ENCODE measurements at places on chromosomes 1 and 21. TPM values are rescaled to one million over a fixed set of nuclear protein-coding genes. Genes with fewer than 3 reads are reported as not detected.
A peak's percentile ranks its signal among the peaks of the same experiment; 100 is the strongest.

DNA sequence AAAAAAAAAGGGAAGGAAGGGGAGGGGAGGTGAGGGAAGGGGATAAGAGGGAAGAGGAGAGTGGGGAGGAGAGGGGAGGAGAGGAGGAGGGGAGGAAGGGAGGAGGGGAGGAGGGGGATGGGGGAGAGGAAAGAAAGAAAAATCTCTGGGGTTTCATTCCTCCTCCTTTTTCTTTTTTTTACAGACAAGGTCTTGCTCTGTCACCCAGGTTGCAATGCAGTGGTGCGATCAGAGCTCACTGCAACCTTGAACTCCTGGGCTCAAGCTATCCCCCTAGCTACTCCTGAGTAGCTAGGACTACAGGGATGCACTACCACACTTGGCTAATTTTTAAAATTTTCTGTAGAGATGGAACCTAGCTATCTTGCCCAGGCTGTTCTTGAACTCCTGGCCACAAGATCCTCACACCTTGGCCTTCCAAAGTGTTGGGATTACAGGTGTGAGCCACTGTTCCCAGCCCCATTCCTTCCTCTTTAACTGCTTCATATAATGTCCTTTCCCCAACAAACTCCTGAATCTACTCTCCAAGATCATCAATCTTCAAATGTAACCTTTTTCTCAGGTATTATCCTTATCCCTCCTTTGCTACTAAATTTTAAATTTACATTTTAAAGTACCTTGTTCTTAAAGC lies 23.2 kb downstream of the GON4L start:
- H3K4me3 ChIP-seq: no peak overlapping the region
- no peak for DNase-seq
- H3K27me3 ChIP-seq: no peaks in the 10 kb centered on the region
- H3K27ac ChIP-seq: no peak overlapping the region
- H3K4me1 ChIP-seq: no peaks in the 10 kb centered on the region

Gene AK4
- total RNA-seq: 25.6 TPM

DNA sequence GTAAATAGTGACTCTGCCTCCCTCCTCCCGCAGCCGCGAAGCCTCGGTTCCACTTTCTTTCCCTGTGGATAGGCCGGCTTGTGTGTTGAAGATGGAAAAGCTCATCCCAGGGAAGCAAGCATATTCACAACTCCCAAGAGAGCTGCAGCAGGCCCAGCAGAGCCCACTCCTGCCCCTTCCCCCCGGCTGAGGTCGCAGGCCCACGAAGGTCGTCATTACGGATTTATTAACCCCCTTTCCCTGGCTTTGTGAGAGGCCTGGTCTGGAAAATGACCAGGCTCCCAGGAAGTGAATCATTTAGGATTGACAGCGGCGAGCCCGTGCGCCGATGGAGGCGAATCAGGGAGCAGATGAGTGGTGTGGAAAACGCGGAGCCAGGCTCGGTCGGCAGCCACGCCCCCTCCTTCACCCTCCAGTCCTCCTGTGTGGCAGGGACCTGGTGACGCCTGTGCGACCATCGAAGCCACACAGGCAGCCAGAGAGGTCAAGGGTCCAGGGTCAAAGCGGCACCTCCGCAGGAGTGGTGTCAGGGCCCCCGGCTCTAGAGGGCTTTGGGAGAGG lies 93.4 kb downstream of the PRDM16 start:
- H3K36me3 ChIP-seq: no peaks in the 10 kb centered on the region
- no peak overlapping the region for H3K27ac ChIP-seq
- H3K27me3 ChIP-seq: no peaks in the 10 kb centered on the region
- no peak overlapping the region for H3K4me3 ChIP-seq
- no peak for DNase-seq
- no peaks in the 10 kb centered on the region for H3K4me1 ChIP-seq

DNA sequence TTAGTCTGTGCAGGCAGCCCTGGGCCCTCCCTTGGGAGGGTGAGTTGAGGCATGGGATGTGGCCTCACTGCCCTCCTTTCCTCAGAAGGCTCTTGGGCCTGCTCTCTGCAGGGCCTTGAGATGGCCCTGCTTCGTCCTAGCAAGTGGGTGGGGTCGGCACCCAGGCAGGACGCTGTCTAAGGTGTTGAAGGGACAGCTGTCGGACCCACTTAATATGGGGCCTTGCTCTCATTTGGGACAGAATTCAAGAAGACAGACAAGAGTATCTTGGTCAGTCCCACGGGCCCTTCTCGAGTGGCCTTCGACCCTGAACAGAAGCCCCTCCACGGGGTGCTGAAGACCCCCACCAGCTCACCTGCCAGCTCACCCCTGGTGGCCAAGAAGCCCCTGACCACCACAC lies 26.0 kb upstream of the PDXK start:
- no peak for DNase-seq
- no peak overlapping the region for H3K4me3 ChIP-seq
- H3K27ac ChIP-seq: no peak overlapping the region
- H3K27me3 ChIP-seq: no peaks in the 10 kb centered on the region
- H3K4me1 ChIP-seq: no peaks in the 10 kb centered on the region

- peaks cover 31% of the 10 kb centered on the region for H3K4me1 ChIP-seq
- no peak overlapping the region for H3K27ac ChIP-seq
- H3K27me3 ChIP-seq: no peaks in the 10 kb centered on the region
Observed at GRCh38 chr1:25691211-25691610, 74.6 kb downstream of the MAN1C1 start.

DNA sequence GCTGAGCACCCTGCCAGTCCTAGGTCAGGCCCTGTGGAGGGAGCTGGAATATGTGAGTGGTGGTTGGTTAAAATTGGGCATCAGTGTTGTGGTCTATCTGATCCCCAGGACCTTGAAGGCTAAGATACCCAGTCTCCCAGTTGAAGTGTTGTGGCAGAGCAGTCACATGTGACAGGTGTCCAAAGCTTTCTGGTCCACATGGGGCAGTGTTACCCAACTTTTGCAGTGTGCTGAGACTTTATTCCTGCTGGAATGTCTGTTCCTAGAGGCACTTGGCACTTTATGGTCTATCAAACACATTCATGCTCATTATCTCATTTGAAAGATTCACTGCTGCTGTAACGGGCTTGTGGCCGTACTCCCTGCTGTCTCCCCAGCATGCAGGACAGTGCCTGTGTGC lies 21.0 kb upstream of the LORICRIN start:
- no peak overlapping the region for H3K4me3 ChIP-seq
- no peaks in the 10 kb centered on the region for H3K4me1 ChIP-seq
- no peaks in the 10 kb centered on the region for H3K27me3 ChIP-seq
- H3K27ac ChIP-seq: no peak overlapping the region
- H3K36me3 ChIP-seq: no peaks in the 10 kb centered on the region

GRCh38 chr1:58780411-58780810 lies 3.4 kb downstream of the JUN start:
- H3K27ac ChIP-seq: no peak overlapping the region
- H3K36me3 ChIP-seq: no peaks in the 10 kb centered on the region
- no peaks in the 10 kb centered on the region for H3K27me3 ChIP-seq
- H3K4me3 ChIP-seq: peak overlapping the region; percentile 89
- no peak for DNase-seq

DNA sequence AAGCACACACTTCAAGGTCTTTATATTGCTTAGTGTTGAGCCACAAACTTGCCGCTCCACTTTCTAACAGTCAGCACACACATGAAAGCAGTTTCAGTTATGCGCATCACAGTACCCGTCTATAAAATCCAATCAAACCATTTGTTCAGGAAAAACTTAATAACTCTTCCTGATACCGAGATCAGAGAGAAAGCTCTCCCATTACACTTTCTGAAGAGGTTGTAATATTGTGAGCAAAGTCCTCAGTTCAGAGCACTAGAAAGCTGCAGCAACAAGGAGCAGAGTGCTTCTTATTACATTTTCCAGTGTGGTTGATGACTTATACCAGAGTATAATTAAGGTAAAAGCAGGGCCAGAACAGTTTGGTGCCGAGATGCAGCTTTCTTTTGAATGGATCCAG lies 102.8 kb upstream of the F3 start:
- DNase-seq: no peak
- no peak overlapping the region for H3K4me3 ChIP-seq
- no peak overlapping the region for H3K27ac ChIP-seq
- H3K4me1 ChIP-seq: peaks cover 6% of the 10 kb centered on the region

Gene TMPRSS3
- not detected for total RNA-seq

DNA sequence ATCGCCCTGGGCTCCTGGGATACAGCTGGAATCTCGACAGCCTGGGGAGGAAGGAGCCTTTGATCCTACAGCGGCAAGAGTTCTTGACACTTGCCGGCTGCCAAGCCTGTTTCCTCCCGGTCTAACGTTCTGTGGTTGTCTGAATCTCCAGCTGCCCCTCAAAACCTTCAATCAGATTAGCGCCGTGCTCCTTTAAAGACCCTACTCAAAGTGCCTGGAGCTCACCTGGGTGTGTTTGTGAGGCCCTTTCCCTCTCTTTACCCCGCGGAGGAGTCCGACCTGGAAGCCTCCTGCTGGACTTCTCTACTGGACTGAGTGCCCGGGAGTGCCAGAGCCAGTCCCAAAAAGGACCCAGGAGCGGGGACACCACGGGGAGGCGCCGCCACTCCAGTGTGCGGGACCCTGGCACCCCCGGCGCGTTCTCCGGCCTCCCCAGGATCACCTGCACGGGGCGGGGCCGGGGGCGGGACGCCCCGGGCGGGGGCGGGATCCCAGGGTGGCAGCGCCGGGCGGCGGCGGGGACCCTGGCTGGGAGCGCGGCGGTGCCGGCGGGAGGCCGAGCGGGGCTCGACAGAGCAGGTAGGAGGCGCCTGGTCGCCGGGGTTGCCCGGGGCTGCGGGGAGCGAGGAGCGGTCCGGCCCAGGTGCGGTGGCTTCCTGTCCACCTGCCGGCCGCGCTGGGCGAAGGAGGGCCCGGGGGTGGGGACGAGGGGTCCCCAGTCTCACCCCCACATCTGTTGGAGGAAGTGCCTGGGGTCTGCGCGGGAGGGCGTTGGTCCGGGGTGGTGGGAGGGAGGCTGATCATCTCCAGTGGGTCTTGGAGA lies at the start of gene NCMAP:
Gene NCMAP (plus strand): TSS at position 497 of the 823 bp plus-strand sequence. CDS start 39,344 bp downstream, outside the sequence.
- H3K4me3 ChIP-seq: no peak within 1 kb of the TSS
- H3K27ac ChIP-seq: no peak within 1 kb of the TSS
- no peak for DNase-seq
- H3K27me3 ChIP-seq: no peaks in the 10 kb centered on the region

GRCh38 chr1:21762022-21762404 lies 20.9 kb downstream of the USP48 start:
- H3K4me1 ChIP-seq: peaks cover 21% of the 10 kb centered on the region
- no peak overlapping the region for H3K4me3 ChIP-seq
- H3K27me3 ChIP-seq: no peaks in the 10 kb centered on the region
- H3K27ac ChIP-seq: no peak overlapping the region
- DNase-seq: no peak

GRCh38 chr1:228037401-228038386 lies 30.9 kb downstream of the WNT3A start:
- no peak for DNase-seq
- no peak overlapping the region for H3K4me3 ChIP-seq
- peaks cover 1% of the 10 kb centered on the region for H3K4me1 ChIP-seq
- no peak overlapping the region for H3K27ac ChIP-seq

Gene TFF3
- 131 TPM for total RNA-seq

DNA sequence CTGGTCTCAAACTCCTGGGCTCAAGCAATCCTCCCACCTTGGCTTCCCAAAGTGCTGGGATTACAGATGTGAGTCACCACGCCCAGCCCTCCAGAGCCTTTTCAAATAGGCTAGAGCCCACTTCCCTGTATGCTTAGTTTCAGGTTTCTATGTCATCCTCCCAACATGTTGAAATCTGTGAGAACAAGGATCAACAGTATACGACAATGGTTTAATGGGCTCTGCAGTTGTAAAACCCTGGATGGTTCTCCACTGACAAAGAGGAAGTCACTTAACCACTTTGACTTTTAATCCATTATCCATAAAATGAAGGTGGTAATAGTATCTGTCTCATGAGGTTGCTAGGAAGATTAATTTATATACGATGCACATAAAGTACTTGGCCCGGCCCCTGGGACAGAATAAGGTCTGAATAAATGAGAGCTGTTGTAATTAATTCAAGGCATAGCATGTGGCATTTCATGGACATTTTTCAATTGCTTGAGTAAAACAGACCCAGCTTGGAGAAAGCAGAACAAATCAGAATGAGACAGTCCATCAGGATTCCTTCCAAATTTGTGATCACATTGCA lies 113.9 kb upstream of the ZNF648 start:
- no peaks in the 10 kb centered on the region for H3K36me3 ChIP-seq
- no peak overlapping the region for H3K4me3 ChIP-seq
- H3K27ac ChIP-seq: no peak overlapping the region
- DNase-seq: no peak

- H3K4me1 ChIP-seq: peaks cover 4% of the 10 kb centered on the region
- H3K27me3 ChIP-seq: no peaks in the 10 kb centered on the region
- peak overlapping the region; percentile 99 for H3K4me3 ChIP-seq
- peak; percentile 62 for DNase-seq
Observed at GRCh38 chr1:35883635-35884101, 659 bp downstream of the AGO1 start.

Gene PTPRU
- total RNA-seq: 35.2 TPM

DNA sequence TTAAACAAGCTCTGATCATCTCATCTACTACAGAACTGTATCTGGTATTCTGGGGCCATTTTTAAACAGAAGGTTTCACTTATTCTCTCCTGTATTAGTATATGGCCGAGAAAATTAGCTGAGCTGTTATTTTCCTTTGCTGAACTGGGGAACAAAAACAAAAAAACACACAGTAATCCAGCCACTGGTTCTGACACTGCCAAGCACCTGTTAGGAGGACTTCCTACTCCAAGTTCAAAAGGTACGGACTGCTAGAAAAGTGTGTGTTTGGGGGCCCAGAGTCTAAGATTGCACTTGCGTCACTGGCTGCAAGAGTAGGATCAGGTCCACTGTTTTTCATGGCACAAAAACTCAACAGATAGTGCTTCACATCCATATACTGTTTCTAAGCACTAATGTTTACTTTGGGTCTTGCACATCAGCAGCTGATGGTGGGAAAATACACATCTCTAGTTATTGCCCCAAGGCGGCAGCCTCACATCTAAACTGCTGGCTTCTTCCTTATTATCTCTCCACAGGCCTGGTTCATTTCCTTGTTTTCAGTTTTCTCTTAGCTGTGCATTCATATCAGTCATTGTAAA lies 226.1 kb downstream of the FGGY start:
- H3K4me3 ChIP-seq: no peak overlapping the region
- no peak overlapping the region for H3K27ac ChIP-seq
- H3K36me3 ChIP-seq: no peaks in the 10 kb centered on the region

GRCh38 chr1:78095593-78095992 lies 49.8 kb downstream of the GIPC2 start:
- no peaks in the 10 kb centered on the region for H3K4me1 ChIP-seq
- H3K27me3 ChIP-seq: no peaks in the 10 kb centered on the region
- DNase-seq: no peak
- no peaks in the 10 kb centered on the region for H3K36me3 ChIP-seq

- peaks cover 10% of the 10 kb centered on the region for H3K4me1 ChIP-seq
- no peak for DNase-seq
- H3K27ac ChIP-seq: no peak overlapping the region
- H3K4me3 ChIP-seq: no peak overlapping the region
- no peaks in the 10 kb centered on the region for H3K27me3 ChIP-seq
Observed at GRCh38 chr1:234746798-234747196, 136.8 kb upstream of the IRF2BP2 start.

- no peaks in the 10 kb centered on the region for H3K27me3 ChIP-seq
- H3K4me1 ChIP-seq: peaks cover 3% of the 10 kb centered on the region
- DNase-seq: no peak
- H3K4me3 ChIP-seq: no peak overlapping the region
- H3K27ac ChIP-seq: no peak overlapping the region
Observed at GRCh38 chr1:235018720-235019444, 109.8 kb downstream of the TOMM20 start.
